ENCODE measurements at places on chromosomes 7 and 10.

GRCh38 chr7:90396420-90396819 lies 6.8 kb upstream of the CLDN12 start:
- H3K4me1 ChIP-seq = no peaks in the 10 kb centered on the region
- no peaks in the 10 kb centered on the region for H3K36me3 ChIP-seq
- DNase-seq = no peak

DNA sequence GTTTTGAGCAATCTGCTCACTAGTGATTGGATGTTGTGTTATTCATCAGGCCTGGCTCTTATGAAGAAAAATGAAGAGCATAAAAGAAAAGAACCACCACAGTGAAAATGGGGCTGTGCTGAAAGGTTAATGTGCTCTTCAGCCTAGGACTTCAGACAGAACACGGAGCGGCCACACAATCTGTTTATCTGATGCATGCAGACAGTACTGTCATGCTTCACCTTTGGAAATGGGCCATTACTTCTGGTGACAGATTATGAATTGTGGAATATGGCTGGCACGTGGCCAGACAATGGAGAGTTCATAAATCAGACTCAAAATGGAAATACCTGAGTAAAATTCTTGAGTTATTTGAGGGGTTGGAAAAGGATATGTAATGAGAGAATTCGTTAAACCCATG lies 86.0 kb upstream of the NOBOX start:
- H3K27me3 ChIP-seq = no peaks in the 10 kb centered on the region
- DNase-seq = no peak
- no peak overlapping the region for H3K4me3 ChIP-seq
- peak overlapping the region; percentile 24 for H3K27ac ChIP-seq
- H3K36me3 ChIP-seq = no peaks in the 10 kb centered on the region

DNA sequence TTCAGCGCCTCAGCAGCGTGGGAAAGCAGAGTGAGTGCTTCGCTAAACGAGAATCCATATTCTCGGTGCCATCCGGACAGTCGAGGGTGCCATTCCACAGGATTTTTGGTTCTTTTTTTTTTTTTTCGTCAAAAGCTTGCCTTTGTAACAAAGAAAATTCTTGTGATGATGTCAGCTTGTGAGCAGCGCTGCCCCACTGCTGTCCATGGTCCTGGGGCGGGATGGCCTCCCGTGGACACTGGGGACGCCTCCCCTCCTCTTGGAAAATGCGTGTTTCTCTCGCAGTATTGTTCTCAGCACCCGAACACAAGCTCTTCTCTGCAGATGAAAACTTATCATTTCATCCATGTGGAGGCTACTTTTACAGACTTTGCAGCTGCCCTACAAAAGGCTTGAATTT lies 477.4 kb downstream of the TCERG1L start:
- no peaks in the 10 kb centered on the region for H3K36me3 ChIP-seq
- no peaks in the 10 kb centered on the region for H3K4me1 ChIP-seq
- no peak overlapping the region for H3K27ac ChIP-seq
- H3K4me3 ChIP-seq = no peak overlapping the region
- no peaks in the 10 kb centered on the region for H3K27me3 ChIP-seq

DNA sequence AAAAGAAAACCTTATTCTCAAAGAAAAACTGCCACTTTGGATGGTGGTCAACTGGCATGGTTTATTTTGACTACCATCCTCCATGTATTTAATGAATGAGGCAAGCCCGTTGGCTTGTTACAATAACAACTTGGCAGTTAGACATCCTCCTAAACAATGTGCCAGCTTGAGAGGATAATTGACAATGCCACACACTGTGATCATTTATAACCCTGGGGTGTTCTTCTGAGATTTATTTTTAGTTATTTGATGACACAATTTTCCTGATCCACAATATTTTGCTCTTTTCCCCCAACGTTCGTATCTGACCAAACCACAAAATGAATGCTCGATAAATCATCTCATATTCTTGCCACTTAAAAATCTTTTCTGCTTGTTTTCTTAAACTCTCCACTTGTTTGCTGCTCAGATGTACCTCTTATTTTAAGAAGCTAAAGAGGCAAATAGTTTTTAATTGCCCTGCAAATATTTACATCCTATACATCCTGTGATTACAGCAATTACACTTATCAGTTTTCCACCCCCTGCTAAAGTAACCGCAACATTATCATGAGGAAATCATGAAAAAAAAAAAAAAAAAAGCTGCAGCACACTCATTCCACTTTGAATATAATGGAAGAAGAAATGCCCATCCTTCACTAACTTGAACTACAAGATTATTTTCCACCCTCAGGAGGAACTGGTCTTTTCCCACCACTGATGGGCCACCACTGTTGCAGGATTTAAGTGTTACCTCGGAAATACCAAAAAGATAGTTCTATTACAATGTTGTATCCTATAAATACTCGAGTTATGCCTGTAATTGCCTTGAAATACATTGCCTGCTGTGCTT lies 119.9 kb downstream of the MBL2 start:
- H3K4me1 ChIP-seq = no peaks in the 10 kb centered on the region
- DNase-seq = no peak
- no peaks in the 10 kb centered on the region for H3K27me3 ChIP-seq
- H3K27ac ChIP-seq = no peak overlapping the region
- no peaks in the 10 kb centered on the region for H3K36me3 ChIP-seq

DNA sequence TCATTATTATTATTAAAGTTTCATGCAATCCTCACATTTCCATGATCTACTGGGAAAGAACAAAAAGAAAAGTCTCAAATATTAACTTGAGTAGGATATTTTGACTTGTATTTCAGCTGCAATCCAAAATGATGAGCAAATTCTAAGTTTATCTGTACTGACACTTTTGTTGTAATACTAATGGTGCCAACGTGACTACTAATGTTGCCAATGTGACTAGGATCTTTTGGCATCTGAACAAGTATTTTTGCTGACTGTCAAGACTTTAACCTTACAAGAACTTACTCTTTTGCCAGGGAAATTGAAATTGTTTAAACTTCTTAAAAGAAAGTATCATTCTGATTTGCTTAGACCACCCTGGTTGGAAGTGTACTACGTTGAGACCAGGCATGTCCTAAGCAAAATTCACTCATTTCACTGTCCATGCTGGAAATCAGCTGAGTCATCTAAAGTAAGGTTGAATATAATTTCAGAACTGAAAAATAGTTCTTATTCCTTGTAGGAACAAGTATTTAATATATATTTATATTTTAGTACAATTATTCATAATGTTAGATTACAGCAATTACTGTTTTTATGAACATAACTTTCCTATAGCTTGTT lies 78.5 kb upstream of the LYZL1 start:
- no peaks in the 10 kb centered on the region for H3K27me3 ChIP-seq
- no peak overlapping the region for H3K27ac ChIP-seq
- no peak for DNase-seq
- H3K4me3 ChIP-seq = no peak overlapping the region
- H3K36me3 ChIP-seq = no peaks in the 10 kb centered on the region
- H3K4me1 ChIP-seq = no peaks in the 10 kb centered on the region

GRCh38 chr7:47818796-47819606 lies 129.3 kb downstream of the PKD1L1 start:
- peak; percentile 76 for DNase-seq
- no peaks in the 10 kb centered on the region for H3K36me3 ChIP-seq
- H3K4me3 ChIP-seq = no peak overlapping the region
- no peaks in the 10 kb centered on the region for H3K27me3 ChIP-seq
- H3K27ac ChIP-seq = no peak overlapping the region

DNA sequence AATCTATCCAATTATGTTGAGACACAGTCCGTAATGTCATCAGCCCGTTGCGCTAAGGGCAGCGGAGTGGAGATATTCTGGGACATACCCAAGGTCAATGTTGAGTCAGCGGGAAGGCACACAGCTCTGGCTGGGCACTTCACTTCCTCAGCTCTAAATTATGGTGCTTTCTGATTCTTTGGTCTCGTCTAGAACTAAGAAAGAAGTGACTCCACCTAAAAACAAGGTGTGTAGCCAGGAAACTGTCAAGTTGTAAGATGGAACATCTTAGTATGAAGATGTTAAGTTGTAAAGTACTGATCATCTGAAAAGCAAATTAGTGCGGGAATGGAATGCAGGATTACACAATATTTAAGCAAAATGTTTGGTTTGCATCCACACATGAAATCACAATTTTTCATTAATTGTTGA lies 43.1 kb downstream of the BAIAP2L1 start:
- no peaks in the 10 kb centered on the region for H3K36me3 ChIP-seq
- no peak for DNase-seq
- no peaks in the 10 kb centered on the region for H3K4me1 ChIP-seq
- no peak overlapping the region for H3K4me3 ChIP-seq
- no peaks in the 10 kb centered on the region for H3K27me3 ChIP-seq

DNA sequence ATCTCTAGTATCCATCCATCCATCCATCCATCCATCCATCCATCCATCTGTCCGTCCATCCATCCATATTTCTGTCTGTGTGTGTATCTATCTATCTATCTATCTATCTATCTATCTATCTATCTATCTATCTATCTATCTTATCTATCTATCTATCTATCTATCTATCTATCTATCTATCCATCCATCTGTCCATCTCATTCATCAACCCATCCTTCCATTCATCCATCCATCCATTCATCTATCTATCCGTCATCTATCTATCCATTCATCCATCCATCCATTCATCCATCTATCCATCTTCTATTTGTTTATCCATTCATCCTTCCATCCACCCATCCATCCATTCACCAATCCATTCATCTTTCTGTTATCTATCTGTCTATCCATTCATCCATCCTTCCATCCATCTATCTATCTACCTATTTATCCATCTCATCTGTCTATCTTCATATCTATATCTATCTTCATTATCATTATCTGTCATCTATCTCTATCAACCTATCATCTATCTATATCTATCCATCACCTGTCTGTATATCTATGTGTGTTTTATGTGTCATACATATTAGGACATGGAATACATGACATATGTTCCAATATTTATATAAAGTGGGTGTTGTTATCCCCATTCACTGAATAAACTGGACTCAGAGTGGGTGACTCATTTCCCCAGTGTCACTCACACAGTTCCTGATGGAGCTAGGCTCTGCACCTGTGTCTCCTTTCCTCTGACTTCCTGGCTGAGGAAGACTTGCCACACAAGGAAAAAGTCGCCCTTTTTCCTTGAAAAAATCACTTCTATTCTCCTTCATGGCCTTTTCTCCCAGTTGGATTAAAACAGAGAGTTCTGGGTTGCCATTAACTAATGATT lies 200.1 kb downstream of the CCDC3 start:
- no peaks in the 10 kb centered on the region for H3K4me1 ChIP-seq
- H3K27me3 ChIP-seq = no peaks in the 10 kb centered on the region
- DNase-seq = no peak

DNA sequence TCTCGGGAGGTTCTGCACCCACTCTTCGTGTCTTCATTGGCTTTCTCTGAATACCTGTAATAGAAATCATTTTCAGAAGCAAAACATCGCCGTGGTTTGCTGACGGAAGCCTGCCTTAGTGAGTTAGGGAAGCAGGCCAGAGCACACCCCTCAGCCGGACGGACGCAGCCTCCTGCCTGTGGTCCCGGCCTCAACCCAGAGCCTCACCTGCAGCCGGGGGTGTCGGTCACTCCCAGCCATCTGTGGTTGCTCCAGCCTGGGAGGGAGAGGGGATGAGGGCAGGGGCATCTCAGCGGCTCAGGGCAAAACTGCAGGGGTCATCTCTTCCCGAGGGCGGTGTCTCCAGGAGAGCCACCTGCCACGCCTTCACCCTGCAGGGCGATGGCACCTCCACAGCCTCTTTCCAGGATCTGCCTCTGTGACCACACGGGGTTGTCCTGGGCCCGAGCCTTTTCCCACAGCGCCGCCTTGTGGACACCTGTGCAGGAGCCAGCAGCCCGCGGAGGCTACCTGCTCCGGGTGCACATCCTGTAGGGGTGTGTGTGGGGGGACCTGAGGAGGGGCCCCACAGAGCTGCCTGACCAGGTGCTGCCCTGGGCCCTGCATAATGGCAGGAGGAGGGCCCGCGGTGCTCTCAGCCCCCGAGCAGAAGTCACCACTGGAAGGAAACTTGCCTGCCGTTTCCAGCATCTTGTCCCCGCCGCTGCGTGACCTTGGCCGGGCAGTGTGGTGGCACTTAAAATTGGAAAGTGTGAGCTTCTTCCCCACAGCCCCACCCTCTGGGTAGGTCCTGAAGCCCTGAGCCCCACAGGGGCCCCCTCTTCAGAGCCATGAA lies 21.6 kb upstream of the AP5Z1 start:
- no peaks in the 10 kb centered on the region for H3K27me3 ChIP-seq
- no peak overlapping the region for H3K4me3 ChIP-seq
- H3K27ac ChIP-seq = no peak overlapping the region
- peak; percentile 73 for DNase-seq
- 0 out of 2 replicates have a peak, but pooled peaks cover 4% of the 10 kb centered on the region for H3K4me1 ChIP-seq

DNA sequence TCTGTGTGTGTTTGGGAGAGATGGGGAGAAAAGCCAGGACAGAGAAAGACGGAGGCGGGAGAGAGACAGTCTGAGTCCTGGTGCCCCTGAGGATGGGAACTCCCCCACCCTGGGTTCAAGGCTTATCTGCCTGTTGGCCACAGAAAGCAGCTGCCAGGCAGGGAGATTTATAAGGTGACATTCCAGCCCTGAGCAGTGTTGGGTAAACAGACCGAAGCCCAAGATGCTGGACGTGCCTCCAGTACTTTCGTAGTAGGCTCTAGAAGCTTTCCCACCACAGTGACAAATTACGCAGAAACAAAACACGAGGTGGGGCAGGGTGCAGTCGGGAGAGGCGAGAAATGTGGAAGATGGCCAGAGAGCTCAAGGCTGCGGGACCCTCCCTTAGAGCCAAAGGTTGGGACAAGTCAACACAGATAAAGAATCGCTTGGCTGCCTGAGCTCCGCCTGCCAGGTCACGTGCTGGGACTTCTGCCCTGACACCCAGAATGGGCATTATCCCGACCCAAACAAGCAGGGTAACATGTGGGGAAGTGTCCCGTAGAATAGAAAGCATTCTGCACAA lies 41.1 kb downstream of the CCDC3 start:
- H3K36me3 ChIP-seq = no peaks in the 10 kb centered on the region
- no peak for DNase-seq
- H3K27me3 ChIP-seq = no peaks in the 10 kb centered on the region
- no peak overlapping the region for H3K27ac ChIP-seq

GRCh38 chr10:7199152-7199760 lies 211.6 kb downstream of the SFMBT2 start:
- H3K4me3 ChIP-seq = no peak overlapping the region
- DNase-seq = no peak
- H3K27me3 ChIP-seq = no peaks in the 10 kb centered on the region
- H3K27ac ChIP-seq = no peak overlapping the region

DNA sequence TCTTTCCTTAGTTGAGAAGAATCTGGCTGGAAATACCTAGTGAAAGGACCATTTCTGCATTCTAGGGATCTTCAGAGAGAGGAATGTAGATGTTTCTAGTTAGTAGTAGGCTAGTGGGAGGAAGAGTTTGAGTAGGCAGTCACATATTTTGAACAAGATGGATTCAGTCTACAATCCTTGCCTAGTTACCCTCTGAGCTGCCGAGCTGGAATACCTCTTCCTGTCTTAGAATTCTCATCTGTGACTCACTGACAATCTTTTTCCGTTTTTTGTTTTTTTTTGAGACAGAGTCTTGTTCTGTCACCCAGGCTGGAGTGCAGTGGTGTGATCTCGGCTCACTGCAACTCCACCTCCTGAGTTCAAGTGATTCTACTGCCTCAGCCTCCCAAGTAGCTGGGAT lies 30.7 kb upstream of the PLPP4 start:
- no peaks in the 10 kb centered on the region for H3K4me1 ChIP-seq
- H3K4me3 ChIP-seq = no peak overlapping the region
- H3K27ac ChIP-seq = no peak overlapping the region
- no peaks in the 10 kb centered on the region for H3K36me3 ChIP-seq
- no peak for DNase-seq

Data from MM.1S (cell line).